ENCODE measurements at places on chromosomes 13 and 19. TPM values are rescaled to one million over a fixed set of nuclear protein-coding genes. Genes with fewer than 3 reads are reported as not detected.

GRCh38 chr19:8244442-8244841 is 35.3 kb downstream of the CERS4 start:
- no peak for DNase-seq

- DNase-seq: no peak
Observed at GRCh38 chr13:78631077-78631476, 27.7 kb upstream of the POU4F1 start.

DNA sequence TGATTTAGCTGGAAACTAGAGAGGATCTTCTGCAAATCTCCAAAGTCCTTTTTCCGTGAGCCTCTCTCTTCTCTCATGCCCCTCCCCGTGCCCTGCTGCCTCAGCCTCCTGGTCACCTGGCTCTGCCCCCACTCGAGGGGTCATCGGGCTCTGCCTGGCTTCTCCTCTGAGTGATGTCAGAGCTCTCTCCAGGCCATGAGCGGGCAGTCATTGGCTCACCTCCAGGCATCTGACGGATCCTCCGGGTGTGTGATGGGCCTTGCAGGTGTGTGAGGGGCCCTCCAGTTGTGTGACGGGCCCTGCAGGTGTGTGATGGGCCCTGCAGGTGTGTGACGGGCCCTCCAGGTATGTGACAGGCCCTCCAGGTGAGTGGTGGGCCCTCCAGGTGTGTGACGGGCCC is 10.3 kb upstream of the GAS6 start:
- DNase-seq: no peak

DNA sequence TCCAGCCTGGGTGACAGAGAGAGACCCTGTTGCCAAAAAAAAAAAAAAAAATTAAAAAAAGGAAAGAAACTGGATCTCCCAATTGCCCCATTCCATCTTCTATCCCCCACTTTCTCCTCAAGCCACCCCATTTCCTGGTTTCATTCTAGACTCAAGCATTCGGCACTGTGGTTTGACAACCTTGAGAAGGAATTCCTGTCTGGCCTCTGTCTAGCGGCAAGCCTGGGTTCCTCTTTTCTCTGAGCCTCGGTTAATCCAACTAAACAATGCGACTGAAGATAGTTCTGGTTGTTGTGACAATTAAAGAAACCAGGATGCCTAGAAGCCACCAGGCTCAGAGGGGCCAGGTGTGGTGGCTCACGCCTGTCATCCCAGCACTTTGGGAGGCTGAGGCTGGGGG is 3.3 kb upstream of the C3 start:
- DNase-seq: no peak

DNA sequence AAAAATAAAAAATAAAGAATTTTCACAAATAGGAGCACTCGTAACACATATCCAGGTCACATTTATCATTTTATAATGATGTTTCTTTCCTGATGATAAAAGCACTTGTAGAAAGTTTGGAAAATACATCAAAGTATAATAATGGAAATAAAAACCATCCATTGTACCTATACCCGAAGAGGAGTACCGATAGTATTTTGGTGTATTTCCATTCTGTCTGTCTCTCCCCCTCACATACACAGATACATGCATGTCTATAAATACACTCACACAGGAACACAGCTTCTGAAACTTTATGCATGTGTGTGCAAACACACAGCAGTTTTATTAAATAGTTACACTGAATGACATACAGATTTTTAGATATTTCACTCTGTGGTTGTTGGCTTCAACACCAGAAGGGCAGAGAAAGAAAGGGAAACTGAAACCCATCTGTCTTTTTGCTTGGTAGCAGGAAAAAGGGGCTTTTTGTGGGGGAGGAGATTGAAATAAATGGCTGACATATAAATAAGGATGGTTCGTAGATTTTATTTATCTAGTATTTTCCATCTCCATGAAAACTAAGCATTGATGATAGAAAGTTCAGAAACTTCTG is 114.8 kb downstream of the LRCH1 start:
- DNase-seq: no peak

DNA sequence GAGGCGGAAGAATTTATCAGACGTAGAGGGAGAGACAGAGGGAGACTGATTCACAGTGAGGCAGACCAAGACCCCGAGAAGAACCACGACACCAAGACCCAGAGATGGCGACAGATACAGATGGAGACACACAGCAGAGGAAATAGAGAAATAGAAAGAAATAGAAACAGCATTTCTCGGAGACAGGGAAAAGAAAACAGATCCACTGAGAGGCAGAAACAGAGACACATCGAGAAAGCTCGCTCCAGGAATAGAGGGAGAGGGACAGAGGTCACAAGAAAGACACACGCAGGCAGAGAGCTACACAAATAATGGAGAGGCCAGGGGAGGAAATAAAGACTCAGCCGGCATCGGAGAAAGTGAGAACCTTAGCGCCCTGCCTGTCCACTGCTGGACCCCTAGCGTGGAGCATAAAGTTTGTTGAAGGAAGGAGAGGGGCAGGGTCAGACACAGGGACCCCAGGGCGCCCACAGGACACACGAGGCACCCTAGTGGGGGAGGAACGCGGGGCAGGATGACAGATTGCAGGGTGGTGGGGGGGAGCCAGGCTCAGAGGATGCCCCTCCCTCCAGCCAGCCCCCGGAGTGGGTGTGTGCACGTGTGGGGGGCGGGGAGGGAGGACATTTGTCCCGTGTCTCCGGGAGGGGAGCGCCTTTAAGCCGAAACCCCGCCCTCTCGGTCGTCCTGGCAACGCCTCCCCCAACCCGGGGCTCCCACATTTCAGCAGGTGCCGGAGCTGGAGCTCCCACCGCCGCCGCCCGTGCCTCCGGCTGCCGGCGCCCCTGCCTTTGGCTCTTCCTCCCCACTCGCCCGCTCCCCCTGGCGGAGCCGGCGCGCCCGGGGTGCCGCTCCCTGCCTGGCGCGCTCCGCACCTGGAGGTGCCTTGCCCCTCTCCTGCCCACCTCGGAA is at the start of gene PRKCG:
Gene PRKCG, plus strand, starts transcription at position 716 of the 909 bp plus-strand sequence. CDS start 298 bp downstream, outside the sequence.
- no peak for DNase-seq

- DNase-seq: no peak
Observed at GRCh38 chr19:37572203-37572602, 22.4 kb downstream of the ZNF571 start.

DNA sequence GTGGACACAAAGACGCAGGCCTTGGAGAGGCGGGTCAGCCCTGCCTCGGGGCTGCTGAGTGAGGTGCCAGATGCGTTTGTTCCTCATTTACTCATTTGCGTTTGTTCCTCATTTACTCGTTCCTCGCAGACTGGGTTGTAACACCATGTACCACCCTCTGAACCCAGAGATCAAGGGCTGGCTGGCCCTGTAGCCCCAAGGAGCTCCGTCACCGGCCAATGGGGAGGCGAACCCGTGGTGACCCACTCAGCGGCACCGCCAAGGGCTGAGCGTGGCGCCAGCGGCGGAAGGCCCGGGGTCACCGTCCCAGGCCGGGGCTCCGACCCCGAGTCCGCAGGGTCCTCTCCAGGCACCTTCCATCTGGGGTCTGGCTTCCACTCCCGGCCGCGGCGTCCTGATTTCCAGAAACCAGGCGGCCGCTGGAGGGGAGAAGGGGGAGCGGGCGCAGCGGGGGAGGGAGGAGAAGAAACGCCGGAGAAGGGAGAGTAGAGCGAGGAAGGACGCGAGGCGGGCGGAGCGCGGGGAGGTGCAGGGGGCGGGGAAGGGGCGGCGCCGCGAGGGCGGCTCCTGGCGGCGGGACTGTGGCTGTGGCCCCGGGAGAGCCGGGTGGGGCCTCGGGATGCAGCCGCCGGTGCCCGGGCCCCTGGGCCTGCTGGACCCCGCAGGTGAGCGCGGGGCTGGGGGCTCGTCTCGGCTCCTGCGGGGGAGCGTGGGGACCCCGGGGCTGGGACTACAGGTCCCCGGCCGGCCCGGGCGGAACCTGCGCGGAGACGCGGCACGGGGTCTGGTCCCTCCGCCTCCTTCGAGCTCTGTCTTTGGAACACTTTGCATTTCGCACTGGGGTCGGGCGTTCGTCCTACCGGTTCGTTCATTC is at the start of gene TMEM255B:
Gene TMEM255B, plus strand, starts transcription at position 576 of the 874 bp plus-strand sequence. Its CDS starts 44 bp downstream, at position 620.
- peak; percentile 78 for DNase-seq

DNA sequence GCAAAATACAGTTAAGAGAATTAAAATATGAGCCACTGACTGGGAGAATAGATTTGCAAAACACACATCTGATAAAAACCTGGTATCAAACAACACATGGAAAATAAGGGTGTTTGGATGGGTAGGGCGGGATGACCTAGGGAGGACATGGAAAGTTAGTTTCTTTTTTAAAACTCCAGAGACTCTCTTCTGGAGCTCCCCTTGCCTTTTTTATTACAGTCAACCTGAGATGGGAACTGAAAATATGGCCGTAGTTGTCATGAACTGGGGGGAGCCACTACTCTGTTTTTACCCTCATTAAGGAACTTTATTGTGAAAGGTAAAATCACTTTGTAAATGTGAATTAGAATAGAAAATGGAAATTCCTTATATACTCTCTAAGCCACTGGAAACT is 113.0 kb downstream of the ATP11A start:
- no peak for DNase-seq

DNA sequence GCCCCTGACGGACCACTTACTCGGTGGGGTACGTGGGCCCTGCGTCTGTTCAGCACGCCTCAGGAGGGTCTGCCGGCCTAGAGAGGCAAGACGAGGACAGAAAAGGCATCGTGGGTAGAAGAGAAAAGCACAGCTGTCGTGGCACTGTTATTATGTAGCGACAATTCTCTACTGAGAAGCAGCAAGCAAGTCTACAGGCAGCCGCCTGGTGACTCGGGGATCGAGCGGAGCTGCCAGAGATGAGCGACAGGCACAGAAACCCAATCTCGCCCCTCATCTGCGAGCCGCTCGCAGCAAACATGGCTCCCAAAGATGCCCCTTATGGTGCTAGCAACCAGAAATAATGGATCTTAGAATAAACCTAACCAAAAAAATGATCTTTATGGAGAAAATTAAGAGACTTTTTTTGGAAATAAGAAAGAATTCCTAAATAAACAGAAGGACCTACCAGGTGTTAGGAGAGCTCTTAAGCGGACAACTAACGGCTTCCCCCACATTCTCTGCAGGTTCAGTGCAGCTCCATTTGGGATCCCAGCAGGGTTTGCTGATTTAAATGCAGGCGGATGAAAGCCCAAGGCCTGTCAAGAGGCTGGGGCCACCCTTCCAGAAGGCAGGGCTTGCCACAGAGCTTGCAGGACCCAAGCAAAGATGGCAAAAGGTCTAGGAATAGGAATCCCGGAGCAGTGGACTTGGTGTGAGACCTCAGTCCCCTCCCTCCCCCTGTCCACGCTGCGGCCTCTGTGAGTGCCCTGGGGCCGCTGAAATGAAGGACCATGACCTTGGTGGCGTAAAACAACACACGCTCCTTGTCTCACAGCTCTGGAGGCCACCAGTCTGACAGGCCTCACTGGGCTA is 152.6 kb downstream of the KDM4B start:
- no peak for DNase-seq

DNA sequence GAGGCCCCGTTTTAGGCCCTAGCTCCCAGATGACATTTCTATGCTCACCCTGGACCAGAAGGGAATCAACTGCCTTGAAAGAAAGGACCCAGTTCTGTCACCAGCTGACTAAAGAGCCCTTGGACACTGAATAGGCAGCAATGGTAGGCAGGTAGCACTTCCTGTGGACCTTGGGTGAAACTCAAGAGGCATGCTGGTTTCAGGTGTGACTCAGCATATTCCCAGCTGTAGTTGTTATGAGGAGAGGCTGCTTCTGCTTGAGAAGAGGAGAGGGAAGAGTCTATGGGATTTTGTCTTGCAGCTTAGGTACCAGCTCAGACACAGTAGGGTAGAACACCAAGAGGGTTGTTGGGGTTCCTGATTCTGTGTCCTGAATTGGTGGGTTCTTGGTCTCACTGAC is 37.9 kb upstream of the HTR2A start:
- DNase-seq: no peak

DNA sequence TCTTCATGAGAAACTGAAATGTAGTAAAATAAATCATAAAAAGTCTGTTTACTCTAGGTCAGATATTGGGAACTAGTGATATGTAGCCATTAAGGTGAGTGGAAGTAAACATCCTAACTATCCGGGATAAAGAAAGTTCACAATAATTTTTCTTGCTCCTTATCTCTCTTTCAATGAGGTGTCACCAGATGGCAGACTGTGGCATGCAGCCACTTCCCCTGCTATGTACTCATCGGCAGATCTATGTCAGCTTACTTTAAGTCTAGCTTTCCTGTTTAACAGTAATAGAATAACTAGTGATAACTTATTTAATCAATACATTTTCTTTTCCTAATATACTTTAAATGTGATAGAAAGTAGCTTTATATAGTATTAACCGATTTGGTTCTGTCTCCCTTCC is 181.9 kb downstream of the NDFIP2 start:
- no peak for DNase-seq

GRCh38 chr19:17127671-17128070 is 52.1 kb downstream of the MYO9B start:
- DNase-seq: no peak

- DNase-seq: no peak
Observed at GRCh38 chr19:6556480-6557195, 25.8 kb downstream of the TNFSF9 start.

DNA sequence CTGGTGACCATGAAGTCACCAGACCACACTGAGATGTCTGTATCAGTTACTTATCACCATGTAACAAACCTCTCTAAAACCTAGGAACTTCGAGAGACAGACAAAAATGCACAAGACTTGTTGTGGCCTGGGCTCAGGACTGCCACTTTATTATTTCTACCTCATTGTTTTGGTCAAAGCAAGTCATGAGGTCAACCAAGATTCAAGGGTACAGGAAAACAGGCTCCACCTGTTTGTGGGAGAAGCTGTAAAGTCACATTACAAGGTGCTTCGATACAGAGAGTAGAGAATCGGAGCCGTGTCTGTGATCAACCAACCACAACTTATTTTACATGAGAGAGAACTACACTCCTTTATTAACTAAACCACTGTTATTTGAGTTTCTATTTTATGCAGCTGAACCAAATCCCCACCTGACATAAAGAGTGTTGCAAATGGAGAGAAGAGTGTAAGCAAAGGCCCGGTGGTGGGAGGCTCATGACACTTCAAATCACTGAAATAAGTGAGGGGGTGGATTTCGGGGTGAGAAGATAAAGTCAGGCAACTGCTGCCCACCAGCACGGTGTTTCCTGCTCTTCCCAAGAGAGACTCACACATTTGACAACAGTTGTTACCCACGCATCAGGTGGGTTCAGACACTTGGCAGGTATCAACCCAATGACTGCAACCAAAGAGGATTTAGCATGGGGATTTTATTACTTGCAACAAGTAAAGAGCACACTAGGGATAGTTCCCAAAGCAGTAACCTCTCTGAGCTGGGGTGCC is 39.0 kb upstream of the IGSF23 start:
- DNase-seq: no peak

- DNase-seq: no peak
Observed at GRCh38 chr19:46390121-46390858, 23.1 kb downstream of the CCDC8 start.

Gene ZNF17
- polyA plus RNA-seq: 12.9 TPM

Gene APOE
- polyA plus RNA-seq: 397 TPM

Gene RAB3D
- 16.8 TPM for polyA plus RNA-seq

Gene SRRM5
- 1.8 TPM for polyA plus RNA-seq

Gene KIR2DL3
- polyA plus RNA-seq: not detected

Gene ZNF98
- 8.1 TPM for polyA plus RNA-seq

Gene SAMD4B
- polyA plus RNA-seq: 129 TPM

Gene VSTM2B
- polyA plus RNA-seq: not detected

Gene TGDS
- 18.4 TPM for polyA plus RNA-seq
